ENCODE measurements at places on chromosomes 1 and 21.

- DNase-seq, result no peak
These were observed 94.0 kb downstream of the IFI44 start for GRCh38 chr1:78743626-78744025.

GRCh38 chr1:202807926-202808757 is at the start of gene KDM5B:
TSS of gene KDM5B (minus strand) at chr1:202808421. CDS start at chr1:202808305, 116 bp downstream.
- peak; percentile 81 for DNase-seq

DNA sequence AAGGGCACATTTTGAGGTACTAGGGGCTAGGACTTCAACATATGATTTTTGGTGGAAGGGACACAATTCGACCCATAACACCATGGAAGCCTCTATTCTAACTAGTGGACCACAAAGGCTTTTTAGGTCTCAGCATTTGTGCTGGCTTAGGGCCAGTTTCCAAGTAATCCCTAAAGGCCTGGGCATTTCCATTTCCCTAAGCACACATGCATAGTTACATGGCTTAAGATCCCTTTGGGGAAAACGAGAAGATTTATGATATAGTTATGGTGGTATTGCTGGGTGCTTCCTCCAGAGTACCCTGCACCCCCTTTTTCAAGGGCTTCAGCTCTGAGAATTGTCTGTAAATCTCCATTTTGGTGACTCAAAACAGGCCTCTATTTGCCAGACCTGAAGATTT is 28.2 kb upstream of the TMEM54 start:
- DNase-seq, result no peak

DNA sequence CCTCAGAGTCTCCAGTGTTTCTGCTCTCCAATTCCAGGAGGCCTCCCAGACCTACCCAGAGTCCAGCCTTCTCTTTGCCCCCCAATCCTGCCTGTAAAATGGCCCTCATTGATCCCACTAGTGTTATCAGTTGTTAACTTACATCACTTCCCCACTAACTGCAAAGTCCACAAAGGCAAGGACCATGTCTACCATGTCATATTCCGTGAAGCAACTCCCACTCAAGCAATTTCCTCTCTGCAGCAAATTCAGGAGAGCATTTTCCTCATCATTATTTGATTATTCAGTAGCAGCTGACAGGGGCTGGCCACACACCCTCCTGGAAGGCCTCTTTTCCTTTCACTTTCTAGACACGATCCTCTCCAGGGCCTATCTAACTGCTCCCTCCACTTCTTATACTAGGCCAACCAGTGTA is 153.5 kb downstream of the RERE start:
- no peak for DNase-seq

GRCh38 chr1:62082456-62083363 is 111.9 kb upstream of the L1TD1 start:
- DNase-seq, result peak; percentile 8

- no peak for DNase-seq
These were observed 819 bp downstream of the PYHIN1 start for GRCh38 chr1:158932171-158932570.

DNA sequence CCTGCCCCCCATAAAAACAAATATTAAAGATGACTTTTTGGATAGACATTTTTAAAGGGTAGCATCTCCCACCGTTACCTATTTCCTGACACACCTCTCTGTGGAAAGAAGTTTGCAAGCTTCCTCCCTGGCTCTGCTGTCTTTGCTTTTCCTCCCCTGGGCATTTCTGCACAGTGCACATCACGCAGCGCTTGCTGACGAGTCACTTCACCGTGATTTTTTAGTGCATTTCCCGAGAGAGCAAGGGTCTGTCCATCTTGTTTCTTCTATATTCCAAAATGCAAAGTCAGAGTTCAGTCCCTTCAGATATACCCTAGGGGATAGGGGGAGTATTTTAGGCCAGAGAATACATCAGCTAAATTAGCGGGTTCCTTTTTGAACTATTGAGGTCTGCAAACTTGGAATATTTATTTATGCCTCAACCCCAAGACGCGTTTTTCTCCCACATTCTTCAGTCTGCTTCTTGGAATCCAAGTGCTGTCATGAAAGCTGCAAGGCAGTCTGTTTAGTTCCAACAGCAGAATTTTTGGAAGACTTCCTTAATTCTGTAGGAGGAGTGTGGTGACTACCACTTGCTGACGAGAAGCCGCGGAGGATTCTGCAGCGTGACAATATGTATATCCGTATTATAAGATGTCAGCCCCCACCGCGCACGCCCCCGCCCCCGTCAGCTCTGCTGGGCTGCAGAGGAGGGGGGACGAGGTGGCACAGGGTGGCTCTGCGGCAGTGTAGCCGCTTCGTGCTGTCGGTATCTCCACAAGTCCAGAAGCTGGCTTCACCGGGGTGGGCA is 22.4 kb downstream of the SMYD2 start:
- DNase-seq, result no peak

DNA sequence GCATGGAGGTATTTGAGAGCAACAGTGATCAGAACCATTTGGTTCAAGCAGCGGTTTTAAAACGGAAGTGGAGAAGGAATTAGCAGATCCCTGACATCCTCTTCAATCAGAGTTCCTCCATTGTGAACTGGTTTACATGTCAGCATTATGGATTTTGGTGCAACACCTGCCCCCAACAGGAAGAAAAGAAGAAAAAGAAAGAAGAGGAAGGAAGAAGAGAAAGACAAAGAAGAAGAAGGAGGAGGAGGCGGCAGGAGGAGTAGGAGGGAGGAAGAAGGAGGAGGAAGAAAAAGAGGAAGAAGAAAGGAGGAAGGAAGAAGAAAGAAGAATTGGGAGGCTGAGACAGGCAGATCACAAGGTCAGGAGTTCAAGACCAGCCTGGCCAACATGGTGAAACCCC is 17.4 kb downstream of the NDUFS5 start:
- DNase-seq, result no peak

DNA sequence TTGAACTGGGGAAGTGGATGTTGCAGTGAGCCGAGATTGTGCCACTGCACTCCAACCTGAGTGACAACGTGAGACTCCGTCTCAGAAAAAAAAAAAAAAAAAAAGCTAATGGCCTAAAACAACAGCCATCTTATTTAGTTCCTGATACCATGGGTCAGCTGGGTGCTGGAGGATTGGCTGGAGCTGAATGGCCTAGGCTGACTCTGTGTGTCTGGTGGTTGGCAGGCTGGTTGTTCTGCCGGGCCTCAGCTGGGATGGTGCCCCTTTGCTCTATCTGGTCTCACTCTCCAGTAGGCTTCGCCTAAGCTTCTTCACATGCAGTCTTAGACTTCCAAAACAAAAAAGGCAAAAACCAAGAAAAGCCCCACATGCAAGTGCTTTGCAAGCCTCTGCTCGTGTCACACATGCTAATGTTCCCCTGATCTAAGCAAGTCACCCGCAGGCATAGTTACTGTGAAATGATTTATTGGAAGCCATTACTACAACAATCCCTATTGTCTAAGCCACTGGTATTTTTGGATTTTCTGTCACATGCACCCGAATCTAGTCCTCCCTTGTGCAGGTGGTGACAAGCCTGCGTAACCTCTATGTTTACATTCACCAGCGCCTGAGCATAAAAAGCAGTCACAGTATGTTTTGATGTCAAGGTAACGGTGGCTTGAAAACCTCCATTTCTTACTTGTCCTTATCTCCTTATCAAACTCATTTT is 39.6 kb upstream of the KANK4 start:
- DNase-seq, result no peak

- DNase-seq, result no peak
These were observed 73.4 kb upstream of the SYT6 start for GRCh38 chr1:114227059-114227458.

GRCh38 chr1:182555493-182555892 is 33.6 kb downstream of the RNASEL start:
- DNase-seq, result no peak

- DNase-seq, result no peak
These were observed 37.2 kb downstream of the RIMS3 start for GRCh38 chr1:40627987-40628902.

DNA sequence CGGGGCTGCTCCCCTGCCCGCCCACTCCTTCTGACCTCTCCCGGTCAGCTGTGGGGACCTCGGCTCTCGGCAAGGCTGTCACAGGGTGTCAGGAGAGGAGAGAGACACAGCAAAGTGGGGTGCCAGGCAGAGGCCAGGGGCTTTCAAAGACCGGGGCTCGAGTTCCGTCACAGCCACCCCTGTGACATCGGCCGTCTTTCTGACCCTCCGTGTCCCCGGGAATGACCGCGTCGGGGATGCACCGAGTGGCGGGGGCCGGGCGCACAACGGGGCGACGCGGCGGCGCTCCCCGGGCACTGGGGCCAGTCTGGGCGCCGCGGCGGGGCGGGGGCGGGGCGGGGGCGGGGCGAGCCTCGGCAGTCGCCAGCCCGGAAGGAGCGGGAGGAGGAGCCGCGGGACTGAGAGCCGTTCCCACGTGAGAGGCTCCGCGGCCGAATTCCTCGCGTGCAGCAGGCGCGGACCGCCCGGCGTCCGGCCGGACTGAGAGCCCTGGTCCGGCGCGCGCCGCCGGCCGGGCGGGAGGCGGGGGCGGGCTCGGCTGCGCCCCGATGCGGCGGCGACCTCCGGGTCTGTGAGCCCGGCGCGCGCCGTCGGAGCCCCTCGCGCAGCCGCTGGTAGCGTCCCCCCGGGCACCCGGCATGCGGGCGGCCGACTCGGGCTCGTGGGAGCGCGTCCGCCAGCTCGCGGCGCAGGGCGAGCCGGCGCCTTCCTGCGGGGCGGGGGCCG is 229.7 kb upstream of the TMEM51 start:
- peak; percentile 69 for DNase-seq

DNA sequence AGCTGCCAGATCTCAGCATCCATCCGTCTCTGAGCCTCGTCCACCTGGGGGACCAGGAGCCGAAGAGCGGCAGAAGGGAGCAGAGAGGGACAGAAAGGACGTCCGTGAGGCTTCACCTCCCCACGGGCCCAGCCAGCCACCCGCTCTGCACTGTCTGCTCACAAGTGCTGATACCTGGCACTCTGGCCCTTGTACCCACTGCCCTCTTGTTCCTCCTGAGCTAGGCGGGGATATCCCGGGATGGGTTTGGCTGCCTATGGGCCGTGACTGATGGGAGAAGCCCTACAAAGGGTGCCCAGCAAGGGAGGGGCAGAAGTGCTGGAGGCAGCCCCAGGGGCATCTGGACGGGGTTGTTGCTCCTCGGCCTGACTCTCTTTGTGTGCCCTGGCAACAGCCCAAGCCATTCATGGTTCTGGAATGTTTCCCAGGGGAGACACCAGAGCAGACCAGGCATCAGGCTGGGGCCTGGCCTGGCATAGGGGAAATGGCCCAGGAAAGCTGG is 57.6 kb downstream of the LDLRAD2 start:
- peak; percentile 86 for DNase-seq
